ENCODE measurements at places on chromosomes 6 and 20.

DNA sequence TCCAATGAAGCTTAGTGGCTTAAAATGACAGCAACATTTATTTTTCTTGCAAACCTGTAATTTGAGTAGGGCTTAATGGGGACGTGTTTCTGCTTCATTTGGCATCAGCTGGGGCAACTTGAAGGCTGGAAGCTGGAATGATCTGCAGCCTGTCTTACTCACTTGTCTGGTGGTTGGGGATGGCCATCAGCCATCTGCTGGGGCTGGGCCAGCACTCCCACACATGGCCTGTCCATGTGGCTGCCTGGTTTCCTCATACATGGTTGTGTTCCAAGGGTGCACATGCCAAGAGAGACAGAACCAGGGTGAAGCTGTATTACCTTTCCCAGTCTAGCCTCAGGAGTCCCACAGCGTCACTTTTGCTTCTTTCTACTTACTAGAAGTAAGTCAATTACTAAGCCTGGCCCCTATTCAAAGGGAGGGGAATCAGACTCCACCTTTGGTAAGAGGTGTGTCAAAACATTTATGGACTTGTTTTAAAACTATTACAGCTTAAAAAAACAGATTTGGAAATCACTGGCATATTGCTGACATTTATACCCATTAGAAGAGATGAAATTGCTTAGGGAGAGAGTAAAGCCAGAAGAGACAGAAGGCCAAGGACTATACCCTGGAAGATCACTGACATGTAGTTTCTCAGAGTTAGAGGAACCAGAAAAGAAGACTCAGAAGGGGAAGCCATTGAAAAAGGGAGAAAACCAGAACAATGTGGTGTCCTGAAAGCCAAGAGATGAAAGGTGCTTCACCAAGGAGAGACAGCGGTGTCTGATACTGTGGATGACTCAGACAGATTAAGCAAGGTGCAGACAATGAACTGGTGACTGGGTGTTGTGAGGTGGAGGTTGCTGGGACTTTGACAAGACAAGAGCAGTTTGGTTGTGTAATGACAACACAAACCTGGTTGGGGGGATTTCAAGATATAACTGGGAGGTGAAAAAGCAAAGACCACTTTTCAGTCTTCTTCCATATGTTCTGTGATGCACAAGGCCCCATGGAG is 345.2 kb downstream of the GJA1 start:
- no peak for DNase-seq

- no peak for DNase-seq
Measured at GRCh38 chr6:169663468-169663867, 38.4 kb downstream of the WDR27 start.

DNA sequence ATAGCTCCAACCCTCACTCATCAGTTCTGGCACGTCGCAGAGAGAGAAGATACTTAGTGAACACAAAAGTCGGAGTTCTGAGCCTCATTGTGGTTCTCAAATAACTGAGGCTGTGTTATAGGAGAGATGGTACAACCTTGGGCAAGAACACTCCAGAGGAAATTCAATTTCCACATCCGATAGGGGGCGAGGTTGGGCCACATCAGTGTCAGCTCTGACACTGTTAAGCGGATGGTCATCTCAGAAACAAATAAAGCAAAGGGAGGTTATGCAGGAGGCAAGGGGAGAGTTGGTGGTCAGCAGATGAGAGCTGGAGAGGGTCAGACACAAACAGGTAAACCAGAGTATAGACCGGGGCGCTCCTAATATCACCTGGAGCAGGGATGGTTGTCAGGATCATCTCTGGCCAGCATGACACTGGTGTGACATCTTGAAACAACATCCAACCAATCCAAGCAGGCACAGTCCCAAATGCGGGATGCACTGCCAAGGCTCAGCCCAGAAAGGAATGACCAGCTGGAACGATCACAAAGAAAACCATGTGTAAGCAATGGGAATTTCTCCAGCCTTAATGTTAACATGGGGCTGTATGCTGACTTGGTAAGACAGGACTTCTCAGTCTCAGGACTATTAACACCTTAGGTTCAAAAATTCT is 331.8 kb downstream of the HACE1 start:
- no peak for DNase-seq

DNA sequence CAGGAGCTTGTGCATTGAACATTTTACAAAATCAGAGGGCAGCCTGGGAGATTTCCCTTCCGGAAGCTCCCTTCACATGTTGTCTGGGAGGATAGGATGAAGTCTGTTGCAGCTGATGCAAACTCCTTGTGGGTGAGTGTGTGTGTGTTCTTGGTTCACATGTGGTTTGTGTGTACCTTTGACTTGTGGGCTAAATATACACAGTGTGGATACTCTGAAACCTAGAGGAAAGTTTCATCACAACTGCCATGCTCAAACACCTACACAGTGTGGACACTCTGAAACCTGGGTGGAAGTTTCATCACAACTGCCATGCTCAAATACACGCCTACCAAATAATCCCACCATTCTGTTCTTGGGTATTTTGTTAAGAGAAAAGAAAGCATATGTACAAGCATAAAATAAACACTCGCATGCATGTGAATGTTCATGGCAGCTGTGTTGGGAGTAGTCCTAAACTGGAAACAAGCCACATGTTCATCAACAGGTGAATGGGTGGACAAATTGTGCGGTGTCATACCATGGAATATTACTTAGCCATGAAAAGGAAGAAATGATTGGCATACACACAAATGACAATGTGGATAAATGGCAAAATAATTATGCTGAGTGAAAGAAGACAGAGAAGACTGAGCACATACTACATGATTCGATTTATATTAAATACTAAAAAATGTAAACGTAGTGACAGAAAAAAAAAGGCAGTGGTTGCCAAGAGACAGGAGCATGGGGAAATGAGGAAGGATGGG is 1.8 kb downstream of the SCP2D1 start:
- DNase-seq, result no peak

GRCh38 chr20:34956041-34956458 is 382 bp downstream of the MYH7B start:
- DNase-seq, result no peak

DNA sequence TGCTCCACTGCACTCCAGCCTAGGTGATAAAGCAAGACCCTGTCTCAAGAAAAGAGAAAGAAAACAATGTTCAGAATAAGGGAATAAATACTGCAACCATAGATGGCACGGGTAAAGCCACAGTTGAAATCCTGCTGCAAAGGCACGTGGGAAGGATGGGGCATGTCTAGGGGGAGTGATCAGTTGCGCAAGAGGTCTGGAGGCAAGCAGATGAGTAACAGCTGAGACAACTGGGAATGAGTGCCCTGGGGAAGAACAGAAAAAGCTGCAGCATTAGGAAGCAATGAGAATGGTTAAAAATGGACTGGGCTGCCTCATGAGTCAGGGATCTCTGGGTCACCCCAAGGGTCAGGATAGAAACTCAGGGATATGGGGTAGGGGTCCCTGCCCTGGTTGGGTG is 96.3 kb downstream of the GMPR start:
- no peak for DNase-seq

DNA sequence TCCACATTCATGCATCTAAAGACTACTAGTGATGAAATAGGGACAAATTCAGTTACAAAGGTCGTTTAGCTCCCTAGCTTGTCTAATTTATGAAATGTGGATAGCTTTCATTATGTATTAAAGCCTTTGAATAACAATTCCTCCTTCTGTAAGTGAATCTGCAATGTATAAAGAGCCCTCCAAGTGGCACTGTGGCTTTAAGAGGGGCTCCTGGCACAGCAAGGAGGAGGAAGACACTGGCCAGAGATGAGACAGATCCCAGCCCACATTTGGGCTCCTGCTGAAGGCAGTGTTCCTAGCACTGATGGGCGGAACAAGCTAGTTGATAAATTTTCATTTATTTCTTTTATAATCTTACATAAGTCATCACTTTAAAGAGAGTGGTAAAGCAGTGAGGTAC is 17.6 kb upstream of the FUCA2 start:
- DNase-seq, result no peak
